Thoracic aorta (tissue), 2 donors: ENCODE measurements at places on chromosomes 6 and 20. TPM values are rescaled to one million over a fixed set of nuclear protein-coding genes. Genes with fewer than 3 reads are reported as not detected.
A peak's percentile ranks its signal among the peaks of the same experiment; 100 is the strongest.

DNA sequence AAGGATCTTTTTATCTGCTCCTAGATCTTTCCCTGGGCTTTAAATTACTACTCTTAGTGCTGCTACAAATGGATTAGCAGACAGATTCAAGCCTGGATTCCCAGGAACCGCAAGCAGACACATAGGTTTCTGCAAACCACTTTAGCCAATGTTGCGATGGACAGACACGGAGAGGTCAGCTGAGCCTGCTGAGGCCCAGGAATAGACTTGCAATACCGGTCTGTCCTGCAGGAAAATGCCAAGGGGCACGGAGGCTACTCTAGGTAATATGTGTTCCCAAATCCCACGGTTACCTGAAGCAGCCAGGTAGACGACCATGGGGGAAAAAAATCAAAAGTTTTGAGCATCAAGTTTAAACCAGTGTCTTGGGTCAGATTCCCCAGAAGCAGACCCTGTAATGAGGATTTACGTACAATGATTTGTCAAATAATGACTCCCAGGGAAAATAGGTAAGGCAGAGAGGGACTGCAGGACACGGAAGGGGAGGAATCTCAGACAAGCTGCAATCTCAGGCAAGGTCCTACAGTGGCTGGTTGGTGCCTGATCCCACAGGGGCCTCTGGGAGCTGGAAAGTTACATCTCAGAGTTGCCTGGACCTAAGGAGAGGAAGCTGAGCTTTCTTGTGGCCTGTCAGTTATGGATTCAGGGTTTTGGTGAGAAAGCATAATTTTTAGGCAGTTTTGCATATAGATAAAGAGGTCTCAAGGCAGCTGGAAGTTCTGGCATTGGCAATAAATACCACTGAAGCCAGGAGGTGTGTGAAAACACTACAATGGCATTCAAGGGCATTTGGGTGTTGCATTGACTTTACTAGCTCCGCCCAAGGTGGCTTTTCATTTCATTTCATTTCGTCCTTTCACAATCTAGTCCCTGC is 12.5 kb downstream of the OTOR start:
- H3K36me3 ChIP-seq = no peaks in the 10 kb centered on the region
- H3K27ac ChIP-seq = no peak overlapping the region
- no peaks in the 10 kb centered on the region for H3K4me1 ChIP-seq
- H3K4me3 ChIP-seq = no peak overlapping the region

ADGRF5 gene
- total RNA-seq = 18.1 TPM

DNA sequence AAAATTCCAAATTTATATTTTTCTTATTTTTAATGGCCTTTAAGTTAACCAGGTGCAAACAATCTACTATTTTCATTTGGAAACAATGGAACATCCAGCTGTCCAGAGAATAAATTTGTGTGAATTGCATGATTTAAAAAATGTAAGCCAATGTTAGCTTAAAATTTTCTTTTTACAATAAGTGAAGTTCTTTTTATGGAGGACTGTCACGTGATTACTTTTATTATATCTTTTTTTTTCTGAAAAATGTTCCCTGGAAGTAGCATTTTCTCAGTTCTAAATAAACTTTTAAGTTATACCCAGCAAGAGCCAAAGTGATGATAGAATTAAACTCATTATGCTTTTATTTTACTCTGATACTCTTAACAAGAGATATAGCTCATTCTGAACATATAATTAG is 267.7 kb upstream of the SLC35B3 start:
- H3K36me3 ChIP-seq = no peaks in the 10 kb centered on the region
- H3K27ac ChIP-seq = no peak overlapping the region
- H3K27me3 ChIP-seq = no peaks in the 10 kb centered on the region
- no peaks in the 10 kb centered on the region for H3K4me1 ChIP-seq
- no peak for DNase-seq
- no peak overlapping the region for H3K4me3 ChIP-seq

- no peak overlapping the region for H3K4me3 ChIP-seq
- no peak for DNase-seq
- no peaks in the 10 kb centered on the region for H3K27me3 ChIP-seq
- H3K4me1 ChIP-seq = peaks cover 4% of the 10 kb centered on the region
- H3K36me3 ChIP-seq = peaks cover 18% of the 10 kb centered on the region
- H3K27ac ChIP-seq = no peak overlapping the region
Observed at GRCh38 chr6:136553166-136553787, 3.1 kb upstream of the MAP7 start.

- no peak for DNase-seq
- H3K4me1 ChIP-seq = no peaks in the 10 kb centered on the region
- peaks cover 20% of the 10 kb centered on the region for H3K36me3 ChIP-seq
- H3K4me3 ChIP-seq = no peak overlapping the region
- no peak overlapping the region for H3K27ac ChIP-seq
Observed at GRCh38 chr6:25987845-25988244, 25.2 kb downstream of the TRIM38 start.

DNA sequence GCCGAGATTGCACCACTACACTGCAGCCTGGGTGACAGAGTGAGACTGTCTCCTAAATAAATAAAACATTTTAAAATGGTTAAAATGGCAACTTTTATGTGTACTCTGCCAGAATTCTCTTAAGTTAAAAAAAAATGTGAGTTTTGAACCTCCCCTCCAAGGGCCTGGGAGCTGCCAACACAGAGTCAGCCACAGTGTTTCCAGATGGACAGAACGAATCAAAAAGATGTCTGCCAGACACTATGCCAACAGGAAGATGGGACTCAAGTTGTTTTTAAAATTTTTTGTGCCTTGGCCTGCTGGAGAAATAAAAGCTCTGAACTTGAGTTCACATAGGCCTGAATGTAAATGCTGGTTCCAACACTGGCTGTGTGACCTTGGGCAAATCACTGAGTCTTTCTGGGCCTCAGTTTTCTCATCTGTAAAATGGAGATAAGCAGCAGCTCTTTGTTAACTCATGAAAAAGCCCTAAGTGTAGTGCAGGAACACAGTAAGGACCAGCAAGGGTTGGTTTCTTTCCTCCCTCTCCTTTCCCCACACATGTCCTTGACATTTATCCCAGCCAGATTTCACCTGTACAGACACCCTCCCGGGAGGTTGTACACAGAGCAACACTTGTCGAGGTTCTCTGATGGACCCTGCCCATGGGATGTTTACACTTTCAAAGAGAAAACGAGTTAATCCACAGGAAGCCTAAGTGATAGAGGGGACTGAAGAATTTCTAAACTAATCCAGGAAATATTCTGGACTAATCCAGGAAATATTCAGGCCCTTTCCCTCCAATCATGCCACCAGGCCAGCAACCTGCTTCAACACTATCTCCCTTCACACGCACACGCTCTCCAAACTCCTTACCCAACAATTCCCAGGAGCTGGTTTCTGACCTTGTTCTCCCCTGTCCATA is 35.0 kb downstream of the MRPL14 start:
- H3K27me3 ChIP-seq = no peaks in the 10 kb centered on the region
- peaks cover 8% of the 10 kb centered on the region for H3K36me3 ChIP-seq
- H3K4me3 ChIP-seq = no peak overlapping the region
- no peak for DNase-seq
- no peak overlapping the region for H3K27ac ChIP-seq

BPIFB1 gene
- total RNA-seq = not detected

- no peak overlapping the region for H3K4me3 ChIP-seq
- no peak overlapping the region for H3K27ac ChIP-seq
- no peaks in the 10 kb centered on the region for H3K36me3 ChIP-seq
Observed at GRCh38 chr6:74715355-74716085, 490.3 kb downstream of the COL12A1 start.

GRCh38 chr6:71333697-71334096 is 45.1 kb downstream of the OGFRL1 start:
- H3K27ac ChIP-seq = no peak overlapping the region
- H3K27me3 ChIP-seq = no peaks in the 10 kb centered on the region
- H3K36me3 ChIP-seq = no peaks in the 10 kb centered on the region
- no peaks in the 10 kb centered on the region for H3K4me1 ChIP-seq

GRCh38 chr6:110971468-110971867 is 10.4 kb upstream of the RPF2 start:
- H3K4me1 ChIP-seq = no peaks in the 10 kb centered on the region
- H3K27ac ChIP-seq = no peak overlapping the region
- no peak overlapping the region for H3K4me3 ChIP-seq
- peaks cover 7% of the 10 kb centered on the region for H3K36me3 ChIP-seq

HLA-DMB gene
- total RNA-seq = 34.4 TPM

PHACTR3 gene
- not detected for total RNA-seq

PLCB1 gene
- 10.8 TPM for total RNA-seq

DNA sequence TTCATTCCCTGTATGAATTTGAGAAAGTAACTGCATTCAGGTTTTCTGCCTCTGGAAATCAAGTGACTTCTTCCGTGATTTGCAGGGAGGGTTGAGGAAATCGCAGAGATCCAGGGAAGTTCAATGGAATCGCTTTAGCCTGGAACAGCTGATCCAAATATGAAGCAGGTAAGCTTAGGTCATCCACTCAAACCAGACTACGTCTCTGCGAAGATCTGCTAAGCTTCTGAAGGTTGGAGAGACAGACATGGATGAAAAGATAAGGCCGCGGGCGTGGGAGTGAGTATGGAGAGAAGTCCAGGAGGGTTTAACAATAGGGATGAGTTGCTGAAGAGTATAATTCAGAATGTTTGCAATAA is 34.2 kb upstream of the BTN3A2 start:
- no peaks in the 10 kb centered on the region for H3K4me1 ChIP-seq
- no peaks in the 10 kb centered on the region for H3K36me3 ChIP-seq
- no peak overlapping the region for H3K4me3 ChIP-seq
- H3K27ac ChIP-seq = peak overlapping the region; percentile 8
- H3K27me3 ChIP-seq = peaks cover 36% of the 10 kb centered on the region
- no peak for DNase-seq

LY6G5B gene
- 24.3 TPM for total RNA-seq

GRCh38 chr6:114284281-114284680 is 58.5 kb downstream of the HS3ST5 start:
- H3K27ac ChIP-seq = no peak overlapping the region
- H3K36me3 ChIP-seq = no peaks in the 10 kb centered on the region
- no peak overlapping the region for H3K4me3 ChIP-seq

DNA sequence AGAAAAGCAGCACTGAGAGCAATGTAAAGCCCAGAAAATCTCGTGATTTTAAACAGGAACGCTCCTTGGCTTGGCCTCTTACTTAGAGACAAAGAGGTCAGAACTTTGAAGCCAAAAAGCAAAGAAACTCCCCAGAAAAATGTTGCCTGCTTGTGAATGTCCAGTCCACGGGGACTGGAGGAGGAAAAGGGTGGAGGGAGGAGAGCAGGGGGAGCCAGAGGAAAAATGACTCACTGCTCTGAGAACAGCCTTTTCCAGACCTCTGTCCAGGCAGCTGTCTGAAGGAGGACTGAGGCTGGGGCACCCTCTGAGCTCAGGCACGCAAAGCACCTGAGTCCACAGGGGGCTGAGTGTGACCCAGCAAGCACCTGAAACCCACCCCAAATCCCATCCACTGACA is 64.7 kb downstream of the TRAM2 start:
- peak overlapping the region; percentile 39 for H3K4me3 ChIP-seq
- peak overlapping the region; percentile 83 for H3K27ac ChIP-seq
- H3K36me3 ChIP-seq = peaks cover 30% of the 10 kb centered on the region
- no peak for DNase-seq
- H3K4me1 ChIP-seq = peaks cover 42% of the 10 kb centered on the region

HMGCLL1 gene
- not detected for total RNA-seq

SUMO4 gene
- 5.6 TPM for total RNA-seq

- no peaks in the 10 kb centered on the region for H3K27me3 ChIP-seq
- no peak overlapping the region for H3K27ac ChIP-seq
- no peaks in the 10 kb centered on the region for H3K36me3 ChIP-seq
- H3K4me3 ChIP-seq = no peak overlapping the region
- H3K4me1 ChIP-seq = peaks cover 5% of the 10 kb centered on the region
Observed at GRCh38 chr6:36373368-36374019, 14.0 kb downstream of the ETV7 start.

BPI gene
- 4.1 TPM for total RNA-seq

- H3K27me3 ChIP-seq = no peaks in the 10 kb centered on the region
- no peak overlapping the region for H3K4me3 ChIP-seq
- DNase-seq = no peak
- H3K4me1 ChIP-seq = no peaks in the 10 kb centered on the region
- no peak overlapping the region for H3K27ac ChIP-seq
Observed at GRCh38 chr20:64230461-64231145, 24.9 kb upstream of the PCMTD2 start.

ZNF831 gene
- total RNA-seq = 1.1 TPM
